ENCODE measurements at places on chromosomes 4 and X. TPM values are rescaled to one million over a fixed set of nuclear protein-coding genes. Genes with fewer than 3 reads are reported as not detected.
A peak's percentile ranks its signal among the peaks of the same experiment; 100 is the strongest.

DNA sequence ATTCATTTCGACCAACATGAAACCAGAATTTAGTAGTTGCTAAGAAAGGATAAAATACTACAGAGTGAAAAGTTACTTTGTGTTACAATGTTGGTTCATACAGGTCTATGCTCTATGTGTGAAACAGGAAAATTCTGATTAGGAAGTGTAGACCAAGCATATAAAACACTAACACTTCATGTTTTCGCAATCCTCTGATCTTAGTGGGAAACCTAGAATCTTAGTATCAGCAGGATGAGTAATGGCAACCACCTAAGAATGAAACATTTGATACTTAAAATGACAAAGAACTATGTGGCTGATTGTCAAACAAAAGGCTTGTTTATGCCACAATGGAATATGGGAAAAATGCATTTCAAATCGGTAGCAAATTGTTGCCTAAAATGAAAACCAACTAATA, 116.1 kb downstream of the AMMECR1 start:
- no peak for DNase-seq

Gene SSX2B
- total RNA-seq = not detected

GRCh38 chr4:35461931-35462659, 782.2 kb downstream of the ARAP2 start:
- no peak for DNase-seq

Gene DGAT2L6
- total RNA-seq = not detected

- no peak for DNase-seq
Observed at GRCh38 chrX:137573324-137574101, 7.6 kb downstream of the ZIC3 start.

DNA sequence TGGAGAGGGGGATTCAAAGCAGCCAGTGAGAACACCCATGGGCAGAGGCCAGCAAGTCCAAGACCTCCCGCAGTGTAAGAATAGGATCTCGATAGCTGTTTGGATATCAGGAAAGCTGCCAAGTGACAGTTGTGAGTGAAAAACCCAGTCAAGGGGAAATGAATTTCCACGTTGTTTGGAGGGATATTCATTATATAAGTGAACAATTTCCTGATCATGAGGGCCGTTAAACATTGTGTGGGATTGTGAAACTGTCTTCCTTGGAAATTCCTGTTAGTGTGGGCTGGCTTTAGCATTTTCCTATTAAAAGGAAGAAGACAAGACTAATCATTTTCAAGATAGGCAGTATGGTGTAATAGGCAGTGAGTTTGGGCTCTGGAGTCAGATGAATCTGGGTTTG, 15.0 kb downstream of the CLDN2 start:
- peak; percentile 38 for DNase-seq

Gene OTUD4
- 16.6 TPM for total RNA-seq

Gene CXorf49
- not detected for total RNA-seq

DNA sequence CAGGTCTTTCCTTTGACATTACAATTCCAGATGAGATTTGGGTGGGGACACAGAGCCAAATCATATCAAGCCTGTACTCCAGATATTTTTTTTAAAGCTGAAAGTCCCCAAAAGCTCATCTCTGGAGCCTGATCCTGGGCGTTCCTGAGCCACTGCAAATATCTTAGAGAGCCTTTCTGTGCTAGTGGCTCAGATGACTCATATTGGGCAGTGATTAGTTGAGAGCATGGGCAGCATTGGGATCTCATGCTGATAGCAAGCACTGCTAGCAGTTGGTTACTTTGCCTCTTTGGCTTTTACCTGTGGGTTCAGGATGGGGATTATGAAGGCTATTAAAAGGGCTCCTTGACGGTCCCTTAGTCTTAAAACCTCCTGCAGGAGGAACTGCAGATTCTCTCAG, 51.4 kb upstream of the SCRG1 start:
- no peak for DNase-seq

Gene AFM
- not detected for total RNA-seq

- no peak for DNase-seq
Observed at GRCh38 chrX:17409566-17410290, 34.7 kb downstream of the NHS start.

DNA sequence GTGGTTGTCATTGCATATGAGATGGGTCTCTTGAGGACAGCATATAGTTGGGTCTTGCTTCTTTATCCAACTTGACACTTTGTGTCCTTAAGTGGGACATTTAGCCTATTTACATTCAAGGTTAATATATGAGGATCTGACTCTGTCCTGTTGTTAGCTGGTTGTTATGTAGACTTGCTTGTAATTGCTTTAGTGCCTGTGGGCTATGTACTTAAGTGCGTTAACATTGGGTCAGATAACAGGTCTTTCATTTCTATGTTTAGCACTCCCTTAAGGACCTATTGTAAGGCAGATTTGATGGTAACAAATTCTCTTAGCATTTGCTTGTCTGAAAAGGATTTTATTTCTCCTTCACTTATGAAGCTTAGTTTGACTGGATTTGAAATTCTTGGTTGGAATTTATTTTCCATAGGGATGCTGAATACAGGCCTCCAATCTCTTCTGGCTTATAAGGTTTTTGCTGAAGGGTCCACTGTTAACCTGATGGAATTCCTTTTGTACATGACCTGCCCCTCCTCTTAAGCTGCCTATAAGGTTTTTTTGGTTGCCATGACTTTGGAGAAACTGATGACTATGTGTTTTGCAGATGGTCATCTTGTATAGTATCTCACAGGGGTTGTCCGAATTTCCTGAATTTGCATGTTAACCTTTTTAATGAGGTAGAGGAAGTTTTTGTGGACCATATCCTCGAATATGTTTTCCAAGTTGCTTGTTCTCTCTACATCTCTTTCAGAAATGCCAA, 162.0 kb downstream of the NKX6-1 start:
- no peak for DNase-seq

DNA sequence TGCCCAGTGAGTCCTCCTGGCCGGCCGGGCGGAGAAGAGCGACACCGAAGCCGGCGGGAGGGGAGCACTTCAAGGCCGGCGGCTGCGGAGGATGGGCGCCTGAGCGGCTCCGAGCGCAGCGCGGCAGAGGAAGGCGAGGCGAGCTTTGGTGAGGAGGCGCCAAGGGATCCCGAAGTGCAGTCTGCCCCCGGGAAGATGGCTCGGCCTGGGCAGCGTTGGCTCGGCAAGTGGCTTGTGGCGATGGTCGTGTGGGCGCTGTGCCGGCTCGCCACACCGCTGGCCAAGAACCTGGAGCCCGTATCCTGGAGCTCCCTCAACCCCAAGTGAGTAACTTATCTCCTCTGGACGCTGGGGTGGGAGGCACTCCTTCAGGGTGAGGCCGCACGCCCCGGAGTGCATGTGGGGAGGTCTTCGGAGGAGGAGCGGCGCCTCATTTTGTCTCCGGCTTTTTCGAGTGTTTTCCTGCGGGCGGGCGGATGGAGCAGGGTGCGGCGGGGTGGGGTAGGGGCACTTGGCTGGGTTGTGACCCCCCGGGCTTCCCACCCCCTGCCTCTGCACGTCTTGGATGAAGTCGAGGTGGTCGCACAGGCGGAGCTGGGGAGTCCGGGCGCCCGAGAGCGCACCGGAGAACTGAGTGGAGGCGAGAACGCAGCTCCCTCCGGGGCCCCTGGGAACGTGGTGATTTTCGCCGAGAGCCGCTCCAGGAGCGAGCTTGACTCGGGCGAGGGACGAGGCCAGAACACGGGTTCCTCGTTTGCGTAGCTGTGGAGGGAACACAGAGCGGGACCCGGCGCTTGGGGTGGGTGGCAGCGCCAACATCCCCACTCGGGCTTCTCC, 979 bp downstream of the EFNB1 start:
- DNase-seq = peak; percentile 41

Gene OTUD6A
- total RNA-seq = not detected

DNA sequence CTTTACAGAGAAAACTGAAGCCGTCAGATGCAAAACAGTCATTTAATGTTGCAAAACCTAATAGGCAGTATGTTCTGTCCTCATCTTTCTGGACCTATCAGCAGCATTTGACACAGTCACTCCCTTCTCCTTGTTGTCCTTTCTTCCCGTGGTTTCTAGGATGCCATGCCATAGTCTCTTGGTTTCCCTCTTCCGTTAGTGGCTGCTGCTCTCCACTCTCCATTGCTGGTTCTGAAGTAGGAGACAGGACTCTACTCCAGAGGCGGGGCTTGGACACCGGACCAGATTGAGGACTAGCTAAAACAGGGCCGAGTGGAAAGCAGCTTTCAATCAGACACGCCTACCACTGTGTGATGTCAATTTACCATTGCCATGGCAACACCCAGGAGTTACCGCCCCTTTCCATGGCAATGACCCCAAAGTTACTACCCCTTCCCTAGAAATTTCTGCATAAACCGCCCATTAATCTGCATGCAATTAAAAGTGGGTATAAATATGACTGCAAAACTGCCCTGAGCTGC, 88.8 kb upstream of the CCDC160 start:
- no peak for DNase-seq

DNA sequence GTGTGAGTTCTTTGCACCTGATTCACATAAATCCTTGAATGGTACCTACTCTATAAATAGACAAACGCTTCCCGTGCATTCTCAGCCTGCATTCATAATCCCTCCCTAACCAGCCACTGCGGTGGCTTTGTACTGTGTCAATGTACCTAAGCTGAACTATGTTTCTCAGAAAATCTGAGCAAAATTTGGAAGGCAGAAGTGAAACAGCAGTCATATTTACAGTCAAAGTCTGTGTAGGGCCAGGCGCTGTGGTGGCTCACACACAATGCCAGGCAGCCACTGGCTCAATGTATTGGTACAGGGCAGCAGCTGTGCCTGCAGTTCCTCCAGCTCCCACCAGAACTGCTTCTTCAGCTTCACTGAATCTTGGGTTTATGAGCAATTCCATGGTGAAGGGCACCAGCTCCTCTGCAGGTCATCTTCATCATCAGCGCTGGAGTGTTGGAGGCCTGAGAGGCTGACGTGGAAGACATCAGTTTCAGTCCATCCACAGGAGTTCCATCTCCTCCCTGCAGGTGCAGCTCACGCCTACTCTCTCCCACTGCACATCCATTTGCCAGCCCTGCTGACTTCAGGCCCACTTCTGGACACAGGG, 32.3 kb upstream of the IRF2 start:
- no peak for DNase-seq

DNA sequence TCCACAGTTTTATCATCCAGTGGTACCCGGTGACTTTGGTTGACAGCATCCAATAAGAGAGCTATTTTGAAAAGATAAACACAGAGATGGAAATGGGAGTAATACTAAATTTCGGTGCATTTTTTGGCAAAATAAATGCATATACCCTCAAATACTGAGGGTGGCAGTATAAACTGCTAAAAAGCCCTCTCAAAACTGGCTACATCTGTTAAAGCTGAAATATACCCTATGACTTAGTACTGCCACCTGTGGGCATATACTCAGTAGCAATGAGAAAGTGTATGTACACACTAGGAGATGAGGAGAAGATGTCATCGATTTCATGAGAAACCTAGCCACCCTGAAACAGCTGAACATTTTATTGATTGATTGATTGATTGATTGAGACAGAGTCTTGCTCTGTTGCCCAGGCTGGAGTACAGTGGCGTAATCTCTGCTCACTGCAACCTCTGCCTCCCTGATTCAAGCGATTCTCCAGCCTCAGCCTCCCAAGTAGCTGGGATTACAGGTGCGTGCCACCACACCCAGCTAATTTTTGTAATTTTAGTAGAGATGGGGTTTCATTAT, 12.2 kb upstream of the TMEM128 start:
- DNase-seq = peak; percentile 80

- DNase-seq = no peak
Observed at GRCh38 chr4:56940971-56941370, 33.3 kb downstream of the REST start.

- no peak for DNase-seq
Observed at GRCh38 chrX:113222305-113222704, 381.7 kb upstream of the AMOT start.

Gene GLOD5
- not detected for total RNA-seq
